ENCODE measurements at places on chromosomes 5 and 9.

DNA sequence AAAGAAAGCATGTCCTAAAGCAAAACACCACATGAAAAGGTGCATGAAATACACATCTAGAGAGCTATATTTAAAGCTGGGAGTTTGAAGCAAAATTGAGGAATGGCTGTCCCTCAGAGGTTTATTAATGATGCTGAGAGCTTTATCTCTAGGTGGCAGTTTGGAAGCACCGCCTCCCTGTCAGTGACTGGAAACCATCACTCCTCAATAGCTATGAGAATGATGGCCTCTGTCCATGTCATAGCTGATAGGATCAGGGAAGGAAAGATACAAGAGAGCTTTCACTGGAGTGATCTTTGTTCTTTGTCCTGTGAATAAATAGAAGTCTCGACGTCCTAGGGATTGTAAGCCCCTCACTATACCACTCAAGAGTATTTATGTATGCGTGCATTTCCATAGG is 110.5 kb downstream of the NUDT12 start:
- DNase-seq: no peak

- no peak for DNase-seq
Measured at GRCh38 chr5:59593439-59594007, 300.0 kb downstream of the PDE4D start.

DNA sequence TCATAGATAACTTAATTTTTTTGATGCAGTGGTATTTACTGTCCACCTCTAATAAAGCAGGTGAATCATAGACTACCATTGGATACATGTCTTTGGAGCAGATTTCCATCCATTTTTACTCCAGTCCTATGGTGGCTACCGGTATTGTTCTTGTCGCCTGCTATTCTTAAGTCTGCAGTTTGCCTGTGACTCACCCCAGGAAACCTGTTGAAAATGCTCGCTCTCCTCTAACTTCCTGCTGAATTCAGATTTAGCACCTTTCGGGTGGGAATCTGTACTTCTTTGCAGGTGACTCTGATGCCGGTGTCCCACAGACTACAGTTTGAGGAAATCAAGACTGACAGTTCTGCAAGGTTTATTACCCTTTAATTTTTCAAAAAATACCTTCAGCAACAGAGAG is 58.8 kb upstream of the DHFR start:
- no peak for DNase-seq

GRCh38 chr5:100444961-100445360 is 90.2 kb upstream of the FAM174A start:
- DNase-seq: no peak

GRCh38 chr5:37882636-37883035 is 42.8 kb upstream of the GDNF start:
- no peak for DNase-seq

- no peak for DNase-seq
Measured at GRCh38 chr5:179880848-179881590, 22.4 kb upstream of the MRNIP start.

DNA sequence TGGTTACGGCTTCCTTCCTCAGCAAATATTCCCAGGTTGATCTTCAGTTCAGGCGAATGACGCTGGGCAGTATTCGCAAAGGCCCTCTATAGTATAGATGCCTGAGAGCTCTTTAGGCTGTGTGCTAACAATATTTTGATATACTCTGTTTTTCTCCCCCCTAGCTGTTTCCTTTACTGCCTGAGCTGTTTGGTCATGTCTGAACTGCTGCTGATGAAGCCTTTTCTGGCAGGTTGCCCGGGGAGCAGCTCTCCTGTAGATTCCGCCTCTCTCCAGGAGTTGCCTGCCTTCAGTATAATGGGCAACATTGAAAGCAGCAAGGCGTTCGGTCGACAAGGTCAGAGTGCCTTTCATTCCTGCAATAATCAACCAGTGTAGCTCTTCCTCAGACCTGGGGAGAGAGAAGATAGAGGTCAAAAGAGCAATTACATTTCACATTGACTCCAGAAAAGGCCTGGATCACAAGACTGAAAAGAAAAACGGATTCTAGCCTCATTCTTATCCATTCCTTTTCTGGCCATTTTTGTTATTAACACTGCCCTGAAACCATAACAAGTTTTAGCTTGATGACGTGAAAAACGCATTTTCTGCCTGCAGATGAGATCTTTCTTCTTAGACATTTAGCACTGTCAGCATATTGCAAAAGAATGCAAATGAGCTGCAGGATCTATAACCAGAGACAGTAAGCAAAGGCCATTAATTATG is 60.1 kb upstream of the ZNF608 start:
- DNase-seq: no peak

DNA sequence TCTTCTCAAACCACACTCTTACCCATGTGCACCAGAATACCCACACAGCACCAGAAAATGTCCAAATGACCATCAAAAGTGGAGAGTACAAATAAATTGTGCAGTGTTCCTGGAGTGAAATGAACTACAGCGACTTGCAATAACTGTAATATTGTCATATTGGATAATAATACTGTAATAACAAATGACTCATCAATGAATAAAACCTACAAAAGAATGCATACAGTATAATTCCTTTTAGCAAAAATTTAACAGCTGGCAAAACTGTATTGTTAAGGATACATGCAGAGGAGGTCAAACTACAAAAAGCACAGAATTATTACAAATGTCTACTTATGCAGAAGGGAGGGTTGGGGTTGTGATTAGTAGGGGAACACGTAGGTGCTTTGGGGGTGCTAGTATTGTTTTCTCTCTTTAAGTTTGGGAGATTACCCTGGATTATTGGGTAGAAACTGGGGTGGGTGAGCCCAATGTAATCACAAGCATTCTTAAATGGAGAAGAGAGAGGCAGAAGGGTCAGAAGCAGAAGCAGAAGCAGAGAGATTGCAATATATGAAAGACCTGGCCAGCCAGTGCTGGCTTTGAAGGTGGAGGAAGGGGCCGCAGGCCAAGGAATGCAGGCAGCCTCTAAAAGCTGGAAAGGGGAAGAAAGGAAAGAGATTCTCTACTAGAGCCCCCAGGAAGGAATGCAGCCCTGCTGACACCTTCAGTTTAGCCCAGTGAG is 21.8 kb downstream of the IRF1 start:
- no peak for DNase-seq

DNA sequence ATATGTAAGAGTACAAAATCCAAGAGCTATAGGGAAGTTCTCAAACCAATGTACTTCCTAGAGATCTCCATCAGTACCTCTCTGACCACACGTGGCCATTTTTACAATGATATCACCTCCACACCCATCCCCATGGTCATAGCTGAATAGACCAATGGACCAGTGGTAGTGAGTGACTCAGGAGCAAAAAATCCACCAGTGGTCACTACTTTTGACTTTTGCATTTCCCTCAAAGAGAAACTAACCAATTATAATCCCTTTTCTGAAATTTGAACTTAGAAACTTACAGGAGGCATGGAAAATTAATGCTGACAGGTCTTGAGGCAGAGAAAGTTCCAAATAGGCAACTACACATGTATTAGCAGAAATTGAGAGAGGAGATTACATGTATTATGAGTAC is 238.4 kb downstream of the TRPM3 start:
- DNase-seq: no peak

DNA sequence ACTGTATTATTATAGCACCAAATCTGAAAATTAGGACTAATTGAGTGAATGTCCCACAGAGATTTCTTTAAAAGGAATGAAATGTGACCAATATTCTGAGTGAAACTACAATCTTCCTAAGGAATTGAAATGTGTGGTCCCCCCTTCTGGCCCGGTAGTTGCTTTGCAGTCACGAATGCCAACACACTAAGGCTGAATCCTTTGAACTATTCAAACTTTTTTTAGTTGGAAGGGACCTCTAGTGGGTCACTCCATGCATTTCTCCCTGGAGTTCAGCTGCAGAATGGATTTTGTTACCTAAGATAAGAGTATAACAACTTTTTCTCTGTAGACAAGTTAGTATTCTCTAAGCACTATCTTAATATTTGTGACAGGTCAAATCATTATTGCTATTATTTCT is 2.8 kb downstream of the CDH6 start:
- DNase-seq: no peak

GRCh38 chr5:8471581-8471980 is 602.6 kb downstream of the MTRR start:
- no peak for DNase-seq

- DNase-seq: no peak
Measured at GRCh38 chr9:134374301-134375010, 48.2 kb downstream of the RXRA start.

GRCh38 chr9:91817493-91818224 is 132.4 kb downstream of the ROR2 start:
- no peak for DNase-seq

DNA sequence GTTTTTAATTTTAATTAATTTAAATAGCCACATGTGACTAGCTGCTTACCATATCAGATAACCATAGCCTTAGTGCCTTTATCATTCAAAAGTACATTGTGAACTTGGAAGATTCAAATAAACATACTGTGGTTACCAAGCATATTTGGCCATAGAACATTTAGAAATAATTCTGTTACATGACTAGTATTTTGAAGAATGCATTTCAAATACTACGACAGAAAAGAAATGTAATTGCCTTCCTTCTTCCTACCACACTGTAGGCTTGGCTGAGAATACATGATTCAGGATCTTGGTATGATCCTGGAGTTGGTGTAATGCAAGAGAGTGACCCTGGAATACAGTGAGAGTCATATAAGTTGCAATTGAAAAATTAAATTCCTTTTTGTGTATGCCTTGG is 109.7 kb upstream of the PCA3 start:
- no peak for DNase-seq

GRCh38 chr9:94802793-94803192 is 76.3 kb downstream of the AOPEP start:
- DNase-seq: no peak

All from stimulated activated CD4-positive, alpha-beta T cell treated with anti-CD3 and anti-CD28 coated beads, Interleukin-2, amount 100 ng/mL, for 4 hours (primary cell).